ENCODE measurements at places on chromosomes 16 and 17. TPM values are rescaled to one million over a fixed set of nuclear protein-coding genes. Genes with fewer than 3 reads are reported as not detected.

PERCC1 gene
- not detected for total RNA-seq

CNTNAP1 gene
- total RNA-seq: 9.1 TPM

TNRC6C gene
- 29.4 TPM for total RNA-seq

TBC1D28 gene
- not detected for total RNA-seq

CDH3 gene
- total RNA-seq: 61.3 TPM

ZNF423 gene
- total RNA-seq: 8.4 TPM

RNF112 gene
- total RNA-seq: 7.3 TPM

IL17C gene
- total RNA-seq: not detected

FOXF1 gene
- 0.57 TPM for total RNA-seq

ZNF750 gene
- total RNA-seq: 0.25 TPM

OTOA gene
- 0.13 TPM for total RNA-seq

KRT31 gene
- total RNA-seq: not detected

CES4A gene
- 31.7 TPM for total RNA-seq

STX4 gene
- total RNA-seq: 60.6 TPM

CEMP1 gene
- total RNA-seq: 0.54 TPM

WDR45B gene
- total RNA-seq: 65.4 TPM

PRAC1 gene
- not detected for total RNA-seq

TMIGD1 gene
- total RNA-seq: not detected

NPIPB6 gene
- 2.4 TPM for total RNA-seq

ATP2A3 gene
- total RNA-seq: 52.1 TPM

INCA1 gene
- total RNA-seq: 1.5 TPM

CACNG4 gene
- total RNA-seq: 0.31 TPM

FDXR gene
- 9.0 TPM for total RNA-seq

ODAD4 gene
- total RNA-seq: 6.0 TPM

PLCG2 gene
- total RNA-seq: 50.7 TPM

OTOP2 gene
- total RNA-seq: not detected

PDK2 gene
- total RNA-seq: 41.9 TPM

SYCE1L gene
- 9.7 TPM for total RNA-seq

NOL3 gene
- 36.4 TPM for total RNA-seq
